ENCODE measurements at places on chromosomes 11 and 22.

- no peak for DNase-seq
These were observed 40.2 kb downstream of the HTR3A start for GRCh38 chr11:114015117-114015516.

DNA sequence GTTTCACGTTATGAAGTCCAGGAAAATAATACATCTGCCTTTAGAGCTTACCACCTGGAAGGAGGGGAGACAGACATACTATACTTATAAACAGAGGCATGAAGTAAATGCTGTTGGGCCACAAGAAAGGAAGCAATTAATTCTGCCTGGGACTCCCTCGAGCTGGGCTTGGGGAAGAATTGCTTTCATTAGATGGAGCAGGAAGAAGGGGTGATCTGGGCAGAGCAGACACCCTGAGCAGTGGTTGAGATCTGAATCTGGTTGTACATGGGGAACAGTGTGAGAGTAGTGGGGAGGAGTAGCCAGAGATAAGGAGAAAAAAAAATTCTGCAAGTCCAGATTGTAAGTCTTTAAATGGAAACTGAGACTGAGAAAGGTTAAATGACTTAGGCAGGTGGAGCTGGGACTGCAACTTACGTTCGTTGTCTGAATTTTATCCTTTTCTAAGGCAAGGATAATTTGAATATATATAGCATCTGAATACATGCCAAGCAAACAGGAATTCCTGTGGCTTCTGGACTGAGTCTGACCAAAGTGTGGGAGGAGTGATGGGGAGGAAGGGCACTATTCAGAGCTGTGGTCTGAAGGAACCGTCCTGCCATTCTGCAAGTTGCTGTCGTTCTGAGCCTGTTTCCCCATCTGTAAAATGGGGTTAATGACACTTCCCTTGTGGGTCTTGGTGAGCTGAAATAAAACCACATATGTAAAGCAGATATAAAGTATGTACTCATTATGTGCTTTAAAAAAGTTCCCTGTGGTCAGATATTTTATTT lies 7.9 kb downstream of the NCAM1 start:
- no peak for DNase-seq

DNA sequence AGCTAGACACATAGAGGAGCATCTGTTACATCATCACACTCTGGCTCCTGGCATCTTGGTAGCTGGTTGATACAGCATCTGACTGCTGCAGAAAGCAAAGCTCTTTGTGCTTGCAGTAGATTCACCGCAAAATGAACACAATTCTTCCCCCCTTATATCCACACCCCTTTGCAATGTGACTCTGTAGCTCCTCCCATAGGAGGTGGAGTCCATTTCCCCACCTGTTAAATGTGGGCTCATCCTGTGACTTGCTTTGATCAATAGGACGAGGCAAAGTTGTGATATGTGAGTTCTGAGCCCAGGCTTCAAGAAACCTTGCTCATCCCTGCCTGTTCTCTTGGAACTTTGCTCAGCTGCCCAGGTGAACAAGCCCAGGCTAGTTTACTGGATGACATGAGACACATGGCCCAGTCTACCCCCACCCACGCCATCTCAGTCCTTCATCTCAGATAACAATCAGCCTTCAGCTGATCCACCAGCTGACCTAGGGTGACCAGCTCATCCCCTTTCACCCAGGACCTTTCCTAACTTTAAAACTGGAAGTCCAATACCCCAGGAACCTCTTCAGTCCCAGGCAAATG lies 272.2 kb downstream of the TENM4 start:
- no peak for DNase-seq

DNA sequence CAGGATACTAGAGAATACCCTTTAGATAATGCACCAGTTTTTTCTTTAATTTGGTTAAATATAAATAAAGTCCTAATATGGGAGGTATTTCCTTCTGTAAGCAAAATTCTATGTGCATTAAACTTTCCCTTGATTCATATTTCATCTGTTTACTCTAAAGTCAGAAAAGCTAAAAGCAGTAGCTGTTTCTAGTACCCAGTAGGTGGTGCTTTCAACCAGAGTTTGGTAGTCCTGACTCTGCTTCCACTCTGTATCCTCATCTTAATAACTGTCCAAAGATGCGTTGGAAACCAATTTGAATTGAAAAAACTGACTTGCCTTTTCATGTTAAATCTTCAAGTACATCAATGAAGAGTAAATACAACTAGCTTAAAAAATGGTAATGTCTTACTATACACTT lies 1065.2 kb downstream of the JRKL start:
- DNase-seq, result no peak

GRCh38 chr22:21714786-21715185 lies 20.8 kb downstream of the YPEL1 start:
- DNase-seq, result no peak

GRCh38 chr11:97943493-97943892 lies 1077.3 kb upstream of the CNTN5 start:
- no peak for DNase-seq

DNA sequence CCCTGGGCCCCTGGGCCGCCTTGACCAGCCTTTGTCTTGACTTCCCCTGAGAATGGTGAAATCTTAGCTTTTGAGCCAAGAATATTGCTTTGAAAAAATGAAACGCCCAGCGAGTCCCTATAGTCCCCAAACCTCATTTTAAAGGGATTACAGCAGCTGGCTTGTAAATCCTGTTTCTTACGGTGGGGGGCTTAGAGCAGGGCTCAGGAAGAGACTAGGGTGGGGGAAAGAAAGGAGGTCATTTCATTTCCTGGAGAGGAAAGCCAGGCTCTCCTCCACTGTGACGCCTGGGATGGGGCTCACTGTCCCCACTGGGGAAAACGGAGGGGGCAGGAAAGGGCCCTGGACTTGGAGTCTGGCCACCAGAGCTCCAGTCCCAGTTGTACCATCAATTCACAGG lies 72.2 kb upstream of the ALX4 start:
- DNase-seq, result no peak

DNA sequence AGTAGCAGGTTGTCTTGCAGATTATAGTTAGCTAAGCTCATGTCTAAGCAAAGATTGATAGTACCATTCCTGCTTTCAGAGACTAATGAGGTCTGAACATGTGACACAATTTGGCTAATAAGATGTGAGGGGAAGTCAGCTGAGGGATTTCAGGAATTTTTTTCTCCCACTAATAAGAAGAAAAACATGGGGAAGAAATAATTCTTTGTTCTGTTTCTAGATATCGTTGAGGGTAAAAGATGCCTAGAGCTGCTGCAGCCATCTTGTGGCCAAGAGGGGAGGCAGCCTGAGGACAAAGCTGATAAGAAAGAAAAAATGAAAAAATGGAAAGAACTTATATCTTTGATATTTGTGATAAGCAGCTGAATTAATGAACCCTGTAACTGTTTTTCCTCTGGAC lies 1334.4 kb downstream of the LRRC4C start:
- DNase-seq, result no peak

GRCh38 chr22:38250643-38251340 lies 22.0 kb downstream of the TMEM184B start:
- DNase-seq, result no peak

DNA sequence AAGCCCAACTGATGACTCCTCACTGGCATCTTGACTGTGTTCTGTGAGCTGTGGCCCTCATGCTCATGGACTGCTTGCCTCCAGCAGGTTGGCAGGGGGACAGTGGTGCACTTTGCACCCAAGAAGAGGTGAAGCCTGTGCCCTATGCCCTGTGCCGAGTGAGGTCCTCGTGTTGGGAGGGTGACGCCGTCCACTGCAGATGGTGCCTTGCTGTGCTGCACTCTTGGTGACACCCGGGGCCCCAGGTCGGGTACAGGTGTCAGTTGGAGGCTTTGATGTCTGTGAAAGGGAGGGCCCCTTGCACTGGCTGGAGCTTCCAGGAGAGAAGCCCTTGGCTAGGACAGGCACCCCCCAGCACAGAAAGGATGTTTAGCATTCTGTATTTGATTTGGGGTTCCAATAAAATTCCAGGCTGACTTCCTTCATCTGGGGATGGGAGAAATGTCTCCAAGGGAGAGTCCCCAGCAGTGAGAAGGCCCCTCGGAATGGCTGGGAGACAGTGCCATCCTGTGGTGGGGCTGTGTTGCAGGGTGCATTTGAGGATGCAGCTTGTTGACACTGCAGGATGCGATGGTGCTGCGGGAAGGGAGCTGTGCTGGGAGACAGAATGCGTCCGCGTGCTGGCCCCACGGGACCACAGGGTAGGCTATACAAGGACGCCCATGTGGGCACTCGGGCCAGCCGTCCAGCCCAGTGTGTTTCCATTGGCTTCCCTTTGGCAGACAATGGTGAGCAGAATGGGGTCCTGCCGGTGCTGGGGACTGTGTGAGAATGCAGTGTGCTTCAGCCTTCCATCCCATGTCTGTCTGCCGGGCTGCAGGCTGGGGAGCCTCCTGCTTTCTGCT lies 2.5 kb upstream of the ZDHHC8 start:
- no peak for DNase-seq
